ENCODE measurements at places on chromosomes 7 and 10.
A peak's percentile ranks its signal among the peaks of the same experiment; 100 is the strongest.

- DNase-seq: no peak
These were observed 28.1 kb upstream of the SFTPD start for GRCh38 chr10:79976999-79977398.

DNA sequence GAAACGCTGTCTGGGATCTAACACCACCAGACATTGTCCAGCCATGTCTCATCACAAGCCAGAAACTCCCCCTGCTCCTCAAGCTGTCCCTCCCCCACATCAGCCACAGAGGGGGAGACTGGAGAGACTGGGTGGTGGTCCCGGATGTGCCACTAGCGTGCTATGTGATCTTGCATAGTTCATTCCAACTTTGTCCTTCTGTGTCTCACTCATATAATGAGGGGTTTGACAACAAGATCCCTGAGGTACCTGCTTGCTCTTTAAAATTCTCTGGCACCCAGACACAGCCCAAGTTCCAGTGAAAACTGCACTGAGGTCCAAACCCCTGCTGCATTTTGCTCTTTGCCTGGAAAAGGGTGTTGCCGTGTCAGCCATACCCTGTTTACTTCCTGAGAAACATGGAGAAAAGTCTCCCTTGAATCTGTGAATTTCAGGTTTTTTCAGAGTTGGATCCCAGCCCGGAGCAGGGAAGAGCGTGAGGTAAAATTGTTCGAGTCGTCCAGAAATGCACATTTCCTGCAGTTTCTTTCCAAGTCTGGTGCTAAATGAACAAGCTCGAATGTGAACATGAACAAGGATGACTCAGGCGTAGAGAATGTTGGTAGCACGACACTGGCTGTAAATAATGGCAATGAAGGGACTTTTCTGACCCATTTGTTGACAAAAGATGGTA lies 156.6 kb downstream of the CCDC3 start:
- DNase-seq: peak; percentile 63

DNA sequence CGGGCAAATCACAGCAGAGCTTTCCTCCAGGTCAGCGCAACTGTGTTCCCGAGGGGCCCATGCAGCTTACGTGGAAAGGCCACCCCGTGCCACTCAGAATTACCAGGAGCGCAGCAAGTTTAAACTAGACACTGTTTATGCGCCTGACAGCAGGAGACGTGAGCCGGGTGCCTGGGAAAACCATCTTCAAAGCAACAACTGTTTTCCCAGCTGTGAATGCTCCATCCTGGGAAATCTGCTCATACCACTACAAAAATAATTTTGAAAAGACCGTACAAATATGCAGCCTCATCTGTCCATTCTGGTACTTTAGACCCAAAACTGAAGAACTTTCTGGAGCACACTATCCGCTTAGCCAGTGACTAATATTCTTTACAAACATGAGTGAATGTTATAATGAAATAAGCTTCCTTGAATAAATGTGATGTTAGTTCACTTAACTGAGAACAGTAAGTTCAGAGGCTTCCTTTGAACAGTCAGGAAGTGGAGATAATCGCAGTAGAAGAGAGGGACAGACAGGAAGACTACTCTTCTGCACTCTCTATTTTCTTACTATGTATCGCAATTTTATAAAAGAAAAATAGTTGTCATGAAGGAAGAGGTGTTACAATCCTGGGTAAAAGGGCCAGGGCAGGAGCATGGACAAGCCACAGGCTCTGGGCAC lies 16.7 kb downstream of the GPER1 start:
- no peak for DNase-seq

DNA sequence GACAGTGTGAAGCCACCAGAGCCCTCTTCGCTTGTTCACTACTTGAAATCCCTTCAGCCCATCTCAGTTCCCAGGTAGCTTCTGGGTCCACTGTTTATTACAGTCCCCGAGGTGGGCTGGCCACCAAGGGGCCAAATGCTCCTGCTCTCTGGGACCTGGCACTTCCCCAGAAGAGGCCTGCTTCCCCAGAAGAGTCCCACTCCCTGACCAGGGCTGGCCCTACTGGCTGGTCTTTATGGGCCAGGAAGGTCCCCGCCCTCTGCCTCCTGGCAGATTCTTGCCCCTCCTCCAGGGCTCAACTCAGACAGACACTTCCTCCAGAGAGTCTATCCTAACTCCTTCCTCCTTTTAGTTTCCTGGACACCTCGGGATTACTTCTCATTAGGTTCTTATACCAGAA lies 70.7 kb upstream of the LRRC18 start:
- no peak for DNase-seq

DNA sequence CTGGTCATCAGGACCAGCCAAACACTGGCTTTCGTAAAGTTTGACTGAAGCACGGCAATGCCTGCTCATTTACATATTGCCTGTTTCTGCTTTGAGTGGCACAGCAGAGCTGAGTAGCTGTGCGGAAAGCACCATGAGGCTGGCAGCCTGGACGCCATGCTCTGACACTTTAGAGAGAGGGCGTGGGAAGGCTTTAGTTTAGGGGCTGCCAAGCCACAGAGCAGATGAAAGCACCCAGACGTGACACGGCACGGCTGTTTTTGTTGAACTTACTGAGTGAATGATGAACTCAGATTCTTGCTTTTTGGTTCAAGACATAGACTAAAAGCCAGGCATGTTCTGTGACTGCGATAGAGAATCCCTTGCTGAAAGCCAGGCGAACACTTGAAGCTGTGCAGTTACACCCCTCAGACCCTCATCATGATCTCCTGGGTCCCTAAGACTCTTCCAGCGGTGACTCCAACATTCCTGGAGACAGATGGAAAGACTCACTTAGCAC lies 182.1 kb downstream of the ZMYND11 start:
- peak; percentile 78 for DNase-seq

DNA sequence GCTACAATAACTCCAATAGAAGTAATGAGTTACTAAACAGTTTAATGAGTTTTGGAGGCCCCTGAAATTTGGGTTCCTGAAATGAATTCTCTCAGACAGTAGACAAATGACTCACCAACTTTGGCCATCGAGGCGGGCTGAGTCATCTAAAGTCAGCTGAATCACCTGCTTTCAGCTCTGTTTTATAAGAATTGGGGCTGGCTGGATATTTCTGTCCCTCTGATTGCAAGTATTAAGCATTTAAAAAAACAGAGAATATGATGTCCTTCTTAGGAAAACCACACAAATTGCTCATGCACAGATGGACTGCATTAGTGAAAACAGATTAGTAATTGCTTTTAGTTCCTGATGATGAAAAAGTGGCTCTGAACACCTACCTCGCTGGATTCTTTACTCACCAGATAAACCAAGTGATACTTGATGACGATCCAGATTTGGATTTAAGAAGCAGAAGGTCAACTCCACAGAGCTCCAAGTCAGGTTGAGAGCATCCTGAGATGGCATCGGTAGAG lies 59.1 kb downstream of the ZNF365 start:
- peak; percentile 98 for DNase-seq

GRCh38 chr7:116095396-116095795 lies 64.8 kb upstream of the TFEC start:
- no peak for DNase-seq

- no peak for DNase-seq
These were observed 1424.6 kb upstream of the LRRTM3 start for GRCh38 chr10:65501259-65501658.

DNA sequence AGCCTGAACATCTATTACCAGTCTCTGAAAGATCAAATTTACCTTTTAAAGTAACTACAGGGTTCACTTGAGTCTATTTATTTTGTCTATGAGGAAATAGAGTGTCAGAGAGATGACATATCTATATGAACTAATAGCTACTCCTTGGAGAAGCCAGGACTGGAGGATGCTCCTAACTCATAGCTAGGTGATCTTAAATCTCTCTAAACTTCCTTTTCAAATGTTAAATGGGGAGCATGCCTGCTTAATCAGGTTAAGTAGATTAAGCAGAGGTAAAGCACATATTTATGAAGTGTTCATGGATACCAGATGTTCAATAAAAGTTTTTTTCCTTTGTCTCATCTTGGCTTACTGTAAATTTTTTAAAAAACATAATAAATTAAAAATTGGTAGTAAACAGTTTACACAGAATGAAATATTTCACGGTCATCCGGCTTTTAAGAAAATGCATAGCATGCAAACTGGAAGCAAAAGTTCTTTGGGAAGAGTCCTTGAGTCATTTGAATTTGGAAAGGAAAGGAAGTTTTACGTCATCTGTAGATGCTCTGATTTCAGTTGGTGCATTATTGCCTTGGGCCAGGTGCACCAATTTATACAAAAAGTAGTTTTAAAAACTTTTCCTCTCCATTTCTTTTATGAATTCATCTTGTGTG lies 155.1 kb downstream of the BICC1 start:
- peak; percentile 55 for DNase-seq

GRCh38 chr10:95841661-95842498 lies 65.9 kb upstream of the CC2D2B start:
- peak; percentile 67 for DNase-seq

GRCh38 chr10:127012071-127012768 lies 107.0 kb downstream of the DOCK1 start:
- no peak for DNase-seq

DNA sequence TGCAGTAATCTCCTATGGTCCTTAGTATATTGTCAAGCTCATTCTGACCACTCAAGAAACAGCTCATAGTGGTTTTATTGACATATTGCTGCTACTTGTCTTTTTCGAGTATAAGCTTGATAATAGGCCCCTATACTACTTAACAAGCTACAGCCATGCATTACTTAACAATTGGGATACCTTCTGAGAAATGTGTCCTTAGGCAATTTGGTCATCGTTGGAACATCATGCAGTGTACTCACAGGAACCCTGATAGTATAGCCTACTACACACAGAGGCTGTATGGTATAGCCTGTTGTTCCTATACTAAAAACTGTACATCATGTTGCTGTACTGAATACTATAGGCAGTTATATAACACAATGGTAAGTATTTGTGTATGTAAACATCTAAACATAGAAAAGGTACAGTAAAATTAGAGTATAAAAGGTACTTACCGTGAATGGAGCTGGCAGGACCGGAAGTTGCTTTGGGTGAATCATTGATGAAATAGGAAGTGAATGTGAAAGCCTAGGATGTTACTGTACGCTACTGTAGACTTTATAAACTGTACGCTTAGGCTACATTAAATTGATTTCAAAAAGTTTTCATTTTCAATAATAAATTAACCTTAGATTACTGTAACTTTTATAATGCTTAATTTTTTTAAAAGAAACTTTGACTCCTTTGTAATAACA lies 160.9 kb downstream of the LRRC4 start:
- DNase-seq: no peak

GRCh38 chr7:150849204-150849775 lies 3.0 kb upstream of the AOC1 start:
- DNase-seq: no peak

DNA sequence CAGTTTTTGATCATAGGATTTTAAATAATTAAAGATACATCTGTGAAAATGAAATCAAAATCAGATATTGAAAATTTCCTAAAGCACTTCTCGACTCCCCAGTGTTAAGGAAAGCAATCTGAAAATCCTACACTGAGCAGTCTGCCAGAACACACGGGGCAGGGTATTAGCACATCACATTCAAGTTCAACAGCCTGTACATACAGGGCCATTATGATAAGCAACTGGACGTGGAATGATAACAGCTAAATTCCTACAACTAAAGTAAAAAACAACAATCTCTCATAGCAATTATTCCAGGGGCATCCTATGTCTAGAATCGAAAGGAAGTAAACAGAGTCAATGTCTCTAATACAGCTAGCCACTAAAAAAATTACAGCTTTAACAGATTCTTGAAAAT lies 31.7 kb downstream of the TRDMT1 start:
- no peak for DNase-seq

DNA sequence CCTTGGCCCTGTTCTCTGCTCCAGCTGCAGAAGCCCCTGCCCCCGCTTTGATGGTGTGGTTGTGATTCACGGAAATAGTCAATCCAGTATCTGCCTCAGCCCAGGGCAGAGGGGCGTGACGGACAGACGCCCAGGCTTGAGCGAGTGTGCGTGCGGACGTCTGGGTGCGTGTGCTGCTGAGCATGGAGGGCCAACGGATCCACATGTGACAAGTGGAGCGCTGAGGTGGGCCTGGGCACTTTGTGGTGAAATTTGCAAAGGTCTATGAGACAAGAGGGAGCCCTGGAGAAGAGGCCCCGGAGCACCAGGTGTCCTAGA lies 94.4 kb downstream of the WDR37 start:
- no peak for DNase-seq

DNA sequence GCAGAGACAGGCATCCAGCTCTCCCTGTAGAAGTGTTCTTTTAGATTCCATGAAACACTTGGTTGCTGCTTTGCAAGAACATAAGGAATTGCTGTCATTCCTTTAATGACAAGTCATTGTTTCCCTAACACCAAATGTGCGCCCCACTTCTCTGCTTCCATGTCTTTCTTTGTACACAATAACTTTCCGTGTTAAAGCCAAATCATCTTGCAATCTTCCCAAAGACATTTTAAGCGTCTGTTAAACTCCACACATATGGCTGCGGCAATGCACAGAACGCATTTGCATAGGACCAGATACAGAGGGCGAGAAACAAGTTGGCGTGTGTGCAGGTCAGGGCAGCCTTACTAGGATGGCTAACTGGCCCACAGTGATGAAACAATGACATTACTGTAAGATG lies 399.3 kb upstream of the PRKCQ start:
- DNase-seq: no peak

GRCh38 chr10:61486251-61486650 lies 33.1 kb upstream of the TMEM26 start:
- no peak for DNase-seq

DNA sequence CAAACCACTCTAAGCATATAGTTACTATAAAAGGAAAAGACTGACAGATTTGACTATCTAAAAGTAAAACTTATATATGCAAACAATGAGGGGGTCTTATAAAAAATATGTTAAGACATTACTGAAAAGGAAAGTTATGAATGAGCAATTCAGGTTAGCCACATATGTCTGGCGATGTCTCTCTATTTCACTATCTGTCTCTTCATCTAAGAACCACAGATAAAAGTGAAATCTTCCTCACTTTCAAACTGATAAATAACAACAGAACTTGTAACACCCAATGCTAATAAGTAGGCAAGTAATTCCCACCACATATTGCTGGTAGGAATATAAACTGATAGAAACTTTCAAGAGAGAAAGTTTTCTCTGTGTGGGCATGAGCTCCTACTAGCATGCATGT lies 138.2 kb downstream of the CHCHD3 start:
- no peak for DNase-seq

DNA sequence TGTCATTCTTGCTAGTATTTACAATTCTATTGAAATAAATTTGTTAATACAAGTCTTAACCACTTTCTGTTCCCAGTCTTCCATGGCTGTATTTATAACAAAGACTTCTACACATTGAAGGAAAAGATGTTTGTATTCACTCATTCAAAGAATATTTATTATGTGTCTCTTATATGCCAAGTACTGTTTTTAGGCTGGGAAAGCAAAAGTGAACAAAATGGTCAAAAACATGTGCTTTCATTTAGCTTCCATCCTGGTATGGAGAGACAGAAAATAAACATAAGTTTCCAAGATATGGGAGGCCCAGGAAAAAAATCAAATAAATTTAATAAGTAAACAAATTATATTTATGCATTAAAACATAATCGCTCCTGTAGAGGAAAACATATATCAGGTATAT lies 22.9 kb downstream of the CPED1 start:
- DNase-seq: no peak

- no peak for DNase-seq
These were observed 327.1 kb downstream of the GLRX3 start for GRCh38 chr10:130463104-130463875.

- peak; percentile 95 for DNase-seq
These were observed 53.5 kb downstream of the NRF1 start for GRCh38 chr7:129665013-129665401.
